NCI-H1092 (cell line): ENCODE measurements at places on chromosomes 5 and 9.

GRCh38 chr5:128538250-128539037 lies 399 bp upstream of the FBN2 start:
- DNase-seq, result no peak

DNA sequence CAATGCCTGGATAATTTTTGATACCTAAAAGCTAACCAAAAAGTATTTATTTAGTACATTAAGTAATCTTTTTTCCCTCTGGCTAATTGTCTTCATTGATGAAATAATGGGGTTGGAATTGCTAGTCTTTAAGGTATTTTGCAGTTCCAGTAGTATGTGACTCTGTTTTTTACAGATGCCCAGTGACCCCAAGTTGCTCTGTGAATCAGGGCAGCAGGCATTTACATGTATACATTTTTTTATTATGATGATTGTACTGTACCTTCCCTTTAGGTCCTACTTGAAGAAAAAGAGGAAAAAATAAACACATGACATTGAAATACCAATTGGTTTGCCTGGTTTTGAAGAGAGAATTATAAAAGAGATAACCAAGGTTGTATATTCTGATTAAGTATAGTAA lies 385.5 kb downstream of the ADGRV1 start:
- no peak for DNase-seq

DNA sequence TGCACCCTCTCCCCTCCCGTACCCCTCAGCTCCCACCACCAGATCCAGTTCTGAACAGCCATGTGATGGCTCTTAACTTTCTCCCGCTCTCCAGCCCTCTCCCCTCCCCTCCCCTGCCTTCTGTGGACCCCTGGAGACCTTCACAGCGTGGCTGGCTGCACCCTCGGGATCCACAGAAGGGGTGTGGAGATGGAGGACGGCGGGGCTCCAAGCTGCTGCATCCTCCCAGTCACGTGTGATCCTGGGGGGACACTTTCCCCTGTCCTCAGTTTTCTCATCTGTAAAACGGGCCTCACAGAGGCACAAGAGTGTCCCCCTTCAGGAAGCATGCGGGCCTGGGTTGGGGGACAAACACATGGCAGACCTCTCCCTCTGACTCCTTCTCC lies 276.0 kb upstream of the MVB12B start:
- DNase-seq, result no peak

GRCh38 chr5:73179730-73180129 lies 6.7 kb downstream of the TMEM174 start:
- DNase-seq, result no peak

- no peak for DNase-seq
Measured at GRCh38 chr5:114152656-114153360, 209.1 kb upstream of the KCNN2 start.

DNA sequence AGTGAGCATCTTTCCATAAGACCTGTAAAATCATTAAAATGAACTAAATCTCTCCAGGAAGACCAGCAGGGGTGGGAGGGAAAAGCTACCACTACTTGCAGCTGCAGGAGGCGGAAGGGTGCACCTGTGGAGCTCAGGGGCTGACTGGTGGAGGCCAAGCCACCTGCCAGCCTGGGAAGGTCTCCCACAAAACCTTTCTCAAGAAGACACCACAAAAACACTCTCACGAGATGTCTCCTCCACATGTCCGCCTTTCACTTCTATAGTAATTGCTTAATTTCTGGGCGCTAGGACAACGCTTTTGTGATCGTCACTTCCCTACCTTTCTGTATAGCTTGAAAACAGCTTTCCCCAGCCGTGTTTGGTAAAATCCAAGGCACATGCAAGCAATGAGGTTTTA lies 114.4 kb downstream of the ROR2 start:
- no peak for DNase-seq

GRCh38 chr5:168679515-168679920 lies 100.3 kb upstream of the PANK3 start:
- DNase-seq, result peak; percentile 33

- no peak for DNase-seq
Measured at GRCh38 chr9:125272697-125273096, 11.1 kb downstream of the GAPVD1 start.

DNA sequence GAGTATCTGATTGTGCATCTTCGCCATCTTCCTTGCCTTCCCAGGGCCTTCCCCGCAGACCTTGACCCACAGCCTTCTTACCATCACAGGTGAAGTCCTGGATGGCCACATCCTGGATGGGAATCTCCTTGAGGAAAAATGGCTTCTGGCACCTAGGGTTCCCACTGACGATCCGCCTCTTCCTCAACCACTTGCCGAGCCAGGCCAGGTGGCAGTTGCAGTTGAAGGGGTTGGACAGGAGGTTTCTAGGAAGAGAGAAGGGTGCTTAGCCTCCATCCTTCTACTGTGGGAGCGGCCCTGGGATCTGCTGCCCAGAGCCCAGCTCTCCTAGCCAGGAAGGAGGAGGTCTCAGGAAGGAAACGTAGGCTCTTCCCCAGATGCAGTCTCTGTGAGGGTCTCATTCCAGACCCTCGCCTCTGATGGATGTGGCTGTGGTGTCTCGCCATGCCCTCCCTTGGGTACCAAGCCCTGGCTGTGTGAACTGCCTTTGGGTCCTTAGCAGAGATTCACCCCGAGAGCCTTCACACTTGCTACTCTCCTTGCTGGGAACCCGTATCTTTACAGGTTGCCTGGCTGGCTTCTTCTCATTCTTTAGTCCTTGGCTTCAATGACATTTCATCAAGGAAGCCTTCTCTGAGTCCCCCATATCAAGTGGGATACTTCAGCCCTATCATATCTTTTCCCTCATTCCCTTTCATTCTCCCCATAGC lies 170.4 kb upstream of the PANK3 start:
- no peak for DNase-seq

- no peak for DNase-seq
Measured at GRCh38 chr9:129379181-129379836, 201.2 kb upstream of the IER5L start.

DNA sequence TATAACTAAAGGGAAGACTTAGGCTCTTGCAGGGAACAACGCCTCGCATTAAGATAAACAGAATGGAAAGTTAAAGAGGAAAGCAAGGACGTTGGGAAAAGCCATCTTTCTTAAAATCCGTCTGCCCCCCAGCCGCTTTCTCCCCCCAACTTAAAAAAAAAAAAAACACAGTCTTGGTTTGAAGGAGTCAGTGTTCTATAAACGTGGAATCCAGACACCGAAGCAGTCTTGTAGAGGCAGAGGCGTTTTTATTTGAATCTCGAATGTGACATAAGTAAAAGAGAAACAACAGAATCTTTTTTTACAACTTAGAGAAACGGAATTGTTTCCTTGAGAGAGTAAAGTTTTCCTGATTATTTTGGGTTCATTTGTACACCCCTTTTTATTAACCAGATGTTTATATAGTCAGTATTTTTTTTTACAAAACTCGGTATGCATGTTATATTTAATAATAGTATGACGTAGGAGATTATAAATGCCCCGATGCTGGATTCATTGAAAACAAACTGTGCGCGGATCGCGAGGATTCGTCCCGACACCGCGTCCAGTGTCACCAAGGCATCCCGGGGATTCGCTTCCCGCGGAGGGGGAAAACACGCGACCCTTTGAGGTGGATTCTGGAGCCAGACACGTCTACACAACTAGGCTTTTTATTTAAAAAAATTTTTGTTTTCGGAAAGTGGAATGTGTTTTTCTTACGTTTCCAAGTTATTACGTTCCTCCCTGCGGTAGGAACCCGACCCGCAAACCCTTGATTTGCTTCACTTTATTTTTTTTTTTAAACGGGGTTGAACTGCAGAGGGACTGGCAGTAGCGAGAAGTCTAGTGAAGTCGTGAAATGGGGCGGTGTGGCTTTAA lies 6.7 kb downstream of the PTCH1 start:
- no peak for DNase-seq

DNA sequence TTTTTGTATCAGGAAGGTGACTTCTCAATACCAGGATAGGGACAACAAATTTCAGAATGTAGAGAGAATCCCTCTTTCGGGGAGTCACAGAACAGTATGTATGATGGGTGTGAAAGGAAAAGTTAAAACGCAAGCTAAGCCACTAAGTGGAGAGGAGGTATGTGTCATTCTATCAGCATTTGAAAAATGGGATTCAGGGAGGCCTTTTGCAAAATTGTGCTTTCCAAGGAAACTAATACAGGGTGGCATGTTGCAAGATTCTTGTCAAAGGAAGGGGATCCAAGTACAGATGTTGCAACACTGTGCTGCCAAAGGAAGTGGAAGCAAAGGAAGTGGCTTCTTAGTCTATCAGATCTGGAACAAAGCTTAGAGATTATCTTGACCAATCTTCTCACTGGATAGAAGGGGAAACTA lies 12.6 kb upstream of the TNIP1 start:
- no peak for DNase-seq

GRCh38 chr5:66041627-66042026 lies 102.5 kb upstream of the SREK1 start:
- DNase-seq, result no peak

- no peak for DNase-seq
Measured at GRCh38 chr9:98690686-98691085, 18.0 kb downstream of the GABBR2 start.

DNA sequence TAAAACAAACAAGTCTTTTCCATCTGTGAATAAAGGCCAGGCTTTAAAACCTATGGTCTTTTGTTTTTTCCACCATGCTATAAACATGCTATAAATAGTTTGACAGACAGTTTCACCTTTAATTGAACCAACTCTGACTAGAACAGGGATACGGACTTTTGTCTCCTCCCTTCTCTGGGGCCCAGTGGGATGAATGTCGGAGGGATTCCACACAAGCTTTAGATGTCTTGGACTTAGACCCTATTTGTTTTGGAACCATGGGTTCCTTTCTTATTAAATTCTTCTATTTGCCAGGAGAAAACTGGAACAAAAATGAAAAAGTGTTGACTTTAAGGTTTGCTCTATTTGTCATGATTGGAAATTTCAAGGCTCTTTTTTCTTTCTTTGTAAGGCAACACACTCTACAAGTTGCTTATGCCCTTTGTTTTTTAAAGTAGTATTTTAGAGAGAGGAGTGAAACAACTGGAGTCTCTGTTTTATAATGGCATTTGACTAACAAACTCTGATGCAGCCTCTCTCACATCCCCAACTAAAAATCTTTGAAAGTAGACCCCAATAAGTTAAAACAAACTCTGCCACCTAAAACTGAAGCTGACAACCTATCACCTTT lies 145.3 kb downstream of the MLLT3 start:
- DNase-seq, result no peak

- DNase-seq, result no peak
Measured at GRCh38 chr5:206927-207536, 10.9 kb downstream of the CCDC127 start.

DNA sequence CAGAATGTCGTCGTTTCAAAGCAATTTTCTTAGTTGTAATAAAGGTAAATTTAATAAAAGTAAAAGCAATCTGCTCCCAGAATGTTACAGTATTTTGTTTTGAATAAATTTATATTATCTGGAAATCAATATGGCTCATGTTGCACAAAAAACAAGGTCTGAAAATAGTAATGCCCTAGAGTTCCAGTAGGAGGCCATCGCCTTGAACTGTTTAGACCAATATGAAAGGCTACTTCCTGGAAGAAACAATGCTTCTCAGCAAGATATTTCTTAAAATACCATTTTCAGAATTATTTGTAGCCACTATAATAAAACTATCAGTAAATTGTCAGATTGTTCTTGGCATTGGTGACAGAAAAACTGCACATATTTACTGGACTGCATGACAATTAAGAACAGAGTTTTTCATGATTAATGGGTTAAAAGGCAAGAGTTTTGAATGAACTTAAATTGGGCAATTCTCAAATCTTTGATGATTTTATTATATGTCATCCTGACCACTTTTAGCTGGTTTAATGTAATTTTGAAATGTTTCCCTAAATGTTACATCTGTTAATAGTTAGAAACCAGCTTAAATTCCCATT lies 153.2 kb downstream of the COMMD10 start:
- no peak for DNase-seq

GRCh38 chr9:95055334-95055850 lies 262.1 kb downstream of the FANCC start:
- DNase-seq, result no peak

GRCh38 chr9:124296796-124297550 lies 39.2 kb downstream of the NEK6 start:
- no peak for DNase-seq

DNA sequence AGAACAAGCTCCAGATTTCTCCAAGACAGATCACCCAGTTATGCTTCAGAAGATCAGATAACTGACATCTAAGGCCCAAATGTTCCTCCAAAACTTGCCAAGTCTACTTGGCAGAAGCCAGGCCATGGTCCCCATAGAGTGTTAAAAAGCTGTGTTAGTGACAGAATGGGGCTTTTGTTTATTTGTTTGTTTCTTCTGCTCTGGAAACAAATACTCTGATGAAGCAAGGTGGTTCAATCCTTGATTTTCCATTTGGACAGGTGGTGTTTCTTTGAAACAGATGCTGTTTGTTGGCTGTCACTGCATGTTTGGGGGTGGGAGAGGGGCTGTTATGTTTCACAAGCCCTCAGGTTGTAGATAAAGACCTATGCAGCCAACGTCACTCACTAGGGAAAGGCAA lies 264.0 kb downstream of the FAM114A2 start:
- DNase-seq, result no peak

DNA sequence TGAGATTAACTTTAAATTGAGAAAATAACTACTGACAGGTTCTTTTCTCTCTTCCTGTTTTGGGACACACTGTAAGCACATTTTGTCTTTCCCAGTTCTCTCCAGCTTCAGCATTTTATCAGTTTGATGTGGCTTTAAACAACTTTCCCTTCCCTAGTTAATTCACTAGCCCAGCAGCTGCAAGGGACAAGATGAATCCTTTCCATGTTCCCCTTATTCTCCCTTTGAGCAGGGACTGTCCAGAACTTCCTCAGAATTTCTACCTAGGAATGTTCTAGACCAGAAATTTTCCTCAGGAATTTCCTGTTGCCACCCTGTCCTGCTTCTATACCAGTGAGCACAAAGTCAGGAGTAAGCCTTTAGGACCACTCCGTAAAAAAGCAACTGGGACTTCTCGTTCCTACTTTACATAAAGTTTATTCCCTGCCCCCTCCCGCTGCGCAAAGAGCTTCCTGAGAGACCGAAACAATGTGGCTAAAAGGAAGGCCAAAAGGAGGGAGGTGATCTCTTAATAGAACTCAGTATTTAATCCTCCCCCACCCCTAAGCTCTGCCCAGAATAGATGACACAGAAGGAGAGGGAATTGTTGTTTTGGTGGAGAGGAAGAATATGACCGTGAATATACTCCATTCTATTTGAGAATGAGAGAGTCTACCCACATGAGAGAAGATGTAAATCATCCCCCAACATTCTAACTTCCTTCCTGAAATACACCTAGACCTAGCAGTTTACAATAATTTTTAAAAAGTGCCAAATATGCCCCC lies 61.9 kb downstream of the GLIS3 start:
- no peak for DNase-seq

GRCh38 chr9:95383845-95384244 lies 66.3 kb upstream of the FANCC start:
- DNase-seq, result no peak
